AG20443 (cell line): ENCODE measurements at places on chromosomes 4 and X.
A peak's percentile ranks its signal among the peaks of the same experiment; 100 is the strongest.

- DNase-seq, result peak; percentile 46
Observed at GRCh38 chrX:137427816-137428215, 138.1 kb upstream of the ZIC3 start.

DNA sequence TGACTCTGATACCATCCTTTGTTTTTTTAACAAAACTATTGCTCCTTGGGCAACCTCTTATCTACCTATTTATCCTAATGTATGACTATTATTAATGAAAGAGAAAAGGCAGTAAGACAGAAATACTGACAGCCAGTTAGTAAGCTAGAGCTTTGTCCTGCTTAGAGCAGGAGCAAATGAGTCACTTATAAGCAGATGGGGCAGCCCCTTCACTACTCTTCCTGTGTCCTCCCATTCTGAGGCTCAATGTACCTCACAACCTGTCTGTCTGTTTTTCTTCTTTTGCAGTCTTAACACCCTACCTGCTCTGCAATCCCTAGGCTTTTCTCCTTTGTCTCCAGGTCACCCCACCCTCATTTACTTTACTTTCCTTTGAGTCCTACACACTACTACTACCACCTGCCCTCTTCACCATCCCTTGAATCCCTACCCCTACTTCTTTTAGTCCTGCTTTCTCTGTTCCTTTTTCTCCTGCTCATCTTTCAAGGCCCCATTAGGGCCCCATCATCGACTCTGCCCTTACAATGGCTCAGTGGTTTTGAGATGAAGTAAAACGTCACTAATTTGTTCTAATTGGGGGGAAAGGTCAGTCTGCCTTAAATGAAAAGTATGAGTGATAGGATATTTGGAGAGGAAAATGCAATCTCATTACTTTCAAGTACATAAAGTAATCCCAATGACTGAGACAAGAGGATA is 294.3 kb downstream of the GUCY2F start:
- no peak for DNase-seq

DNA sequence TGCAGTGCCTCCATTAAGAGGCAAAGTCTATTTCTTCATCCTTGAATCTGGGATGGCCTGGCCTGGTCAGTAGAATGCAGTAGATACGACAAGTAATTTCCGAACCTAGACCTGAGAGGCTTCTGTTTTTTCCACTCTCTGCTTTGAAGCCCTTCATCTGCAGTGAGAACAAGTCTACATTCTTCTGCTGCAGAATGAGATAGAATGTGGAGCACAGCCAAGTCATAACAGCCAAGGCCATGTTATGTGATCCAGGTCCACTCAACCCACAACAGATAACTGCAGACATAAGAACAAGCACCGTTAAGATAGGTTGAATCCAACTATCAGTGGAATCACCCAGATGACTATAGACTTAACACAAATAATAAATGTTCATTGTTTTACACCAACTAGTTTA is 1297.7 kb downstream of the C4orf33 start:
- no peak for DNase-seq

DNA sequence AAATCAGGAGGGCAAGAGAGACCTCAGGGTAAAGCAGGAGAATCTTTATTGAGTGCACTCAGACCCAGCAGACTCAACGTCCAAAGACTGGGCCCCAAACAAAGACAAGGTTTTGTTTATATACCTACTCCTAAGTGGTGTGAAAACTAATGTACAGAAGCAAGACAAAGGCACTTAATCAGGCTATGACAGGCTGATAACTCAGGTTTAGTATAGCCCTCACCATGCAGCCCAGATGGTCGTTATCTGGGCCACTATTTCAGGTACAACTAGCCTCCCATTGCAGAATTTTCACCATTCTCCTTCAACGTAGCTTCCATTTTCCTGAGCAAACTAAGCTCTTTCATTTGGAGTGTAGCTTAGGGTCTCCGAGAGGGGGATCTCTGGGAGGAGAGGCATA is 36.9 kb downstream of the SULT1E1 start:
- DNase-seq, result no peak

DNA sequence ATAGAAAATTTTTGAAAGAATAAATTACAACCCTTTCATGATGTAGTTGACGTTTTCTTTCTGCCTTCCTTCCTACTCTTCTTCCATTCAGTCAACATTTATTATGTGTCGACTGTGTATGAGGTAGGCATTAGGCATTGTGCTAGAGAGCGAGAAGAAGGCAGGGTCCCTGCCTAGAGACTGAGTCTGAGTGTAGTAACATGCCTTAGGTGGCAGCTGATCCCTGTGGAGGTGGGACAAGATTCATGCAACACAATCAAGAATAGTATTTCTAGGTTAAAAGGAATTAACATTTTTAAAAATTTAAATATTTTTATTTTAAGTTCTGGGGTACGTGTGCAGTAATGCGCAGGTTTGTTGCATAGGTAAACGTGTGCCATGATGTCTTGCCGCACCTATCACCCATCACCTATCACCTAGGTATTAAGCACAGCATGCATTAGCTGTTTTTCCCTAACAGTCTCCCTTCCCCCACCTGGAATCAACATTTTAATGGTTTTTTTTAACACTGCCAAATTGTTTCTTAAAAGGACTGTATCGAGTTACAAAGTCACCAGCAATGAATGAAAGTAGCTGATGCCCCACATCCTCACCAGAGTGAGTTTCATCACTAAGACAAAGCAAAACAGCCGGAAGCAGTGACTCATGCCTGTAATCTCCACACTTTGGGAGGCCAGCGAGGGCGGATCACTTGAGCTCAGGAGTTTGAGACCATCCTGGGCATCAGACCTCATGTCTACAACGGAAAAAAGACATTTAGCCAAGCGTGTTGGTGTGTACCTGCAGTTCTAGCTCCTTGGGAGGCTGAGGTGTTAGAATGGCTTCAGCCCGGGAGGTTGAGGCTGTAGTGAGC is 84.0 kb downstream of the WWC2 start:
- DNase-seq, result peak; percentile 70

- no peak for DNase-seq
Observed at GRCh38 chrX:153336121-153336894, 2.4 kb downstream of the ZNF275 start.

GRCh38 chr4:153249199-153250041 is 45.2 kb downstream of the TRIM2 start:
- DNase-seq, result peak; percentile 98

GRCh38 chr4:180913750-180914149 is 1329.5 kb upstream of the TENM3 start:
- peak; percentile 58 for DNase-seq

DNA sequence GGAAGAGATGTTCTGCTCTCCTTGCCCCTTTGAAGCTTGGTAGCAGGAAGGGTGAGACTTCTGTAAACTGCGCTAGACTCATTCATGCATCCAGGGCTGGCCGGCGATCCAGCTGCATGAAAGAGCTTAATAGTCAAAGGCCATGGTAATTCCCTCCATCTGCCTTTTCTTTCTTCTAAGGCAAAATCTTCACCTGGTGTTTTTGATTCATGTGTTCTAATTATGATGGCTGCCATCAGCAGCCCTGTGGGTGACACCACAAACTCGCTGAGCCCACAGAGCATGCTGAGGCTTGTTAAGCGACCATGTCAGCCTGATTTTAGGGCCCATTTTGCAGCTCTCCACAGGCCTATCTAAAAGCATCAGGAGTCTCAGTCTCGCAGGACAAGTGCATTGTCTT is 450.1 kb upstream of the TENM3 start:
- no peak for DNase-seq

GRCh38 chr4:145557720-145558119 is 61.5 kb upstream of the MMAA start:
- DNase-seq, result peak; percentile 83

GRCh38 chr4:20954541-20954940 is 254.3 kb downstream of the PACRGL start:
- DNase-seq, result no peak

DNA sequence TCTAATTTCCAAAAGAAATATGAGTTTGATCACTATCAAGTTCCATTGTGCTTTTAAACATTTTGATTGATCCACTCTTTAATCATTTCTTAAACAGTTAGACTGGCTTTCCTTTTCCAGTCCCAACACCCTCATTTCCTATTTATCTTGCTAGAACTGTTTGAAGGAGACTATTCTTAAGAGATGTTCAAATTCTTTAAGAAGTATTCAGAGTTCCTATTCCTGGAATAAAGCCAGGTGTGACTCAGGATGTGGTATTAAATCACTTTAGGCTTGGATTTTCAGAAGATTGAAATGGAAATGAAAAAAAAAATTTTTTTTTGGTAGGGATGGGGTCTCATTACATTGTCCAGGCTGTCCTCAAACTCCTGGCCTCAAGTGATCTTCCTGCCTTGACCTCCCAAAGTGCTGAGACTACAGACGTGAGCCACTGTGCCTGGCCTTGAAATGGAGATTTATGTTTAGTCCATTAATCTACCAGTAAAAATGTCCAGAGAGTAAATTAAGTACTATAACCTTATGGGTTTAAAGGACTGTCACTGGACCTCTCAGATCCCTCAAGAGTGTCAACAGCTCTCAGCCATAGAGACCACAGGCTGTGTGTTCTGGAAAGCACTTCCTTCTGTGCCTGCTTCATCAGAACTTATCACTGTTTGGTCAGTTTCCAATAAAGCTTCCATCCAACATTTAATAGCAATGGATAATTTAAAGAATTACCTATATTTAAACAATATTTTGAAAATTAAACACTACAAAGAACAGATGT is 90.7 kb downstream of the CDS1 start:
- DNase-seq, result peak; percentile 61

DNA sequence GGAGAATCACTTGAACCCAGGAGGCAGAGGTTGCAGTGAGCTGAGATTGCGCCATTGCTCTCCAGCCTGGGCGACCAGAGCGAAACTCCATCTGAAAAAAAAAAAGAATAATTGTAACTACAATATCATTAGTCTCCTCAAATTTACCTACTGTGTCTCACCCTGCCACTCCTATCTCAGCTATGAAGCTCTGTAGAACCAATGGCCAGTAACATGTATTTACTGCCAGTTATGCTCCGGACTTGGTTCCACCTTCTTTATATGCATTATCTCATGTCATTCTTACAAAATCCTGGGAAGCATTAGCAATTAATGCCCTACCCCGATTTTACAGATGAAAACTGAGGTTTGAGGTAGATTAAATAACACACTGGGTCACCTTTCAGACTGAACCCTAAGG is 7.0 kb upstream of the FAT1 start:
- DNase-seq, result no peak

- no peak for DNase-seq
Observed at GRCh38 chr4:8585186-8585585, 5.0 kb downstream of the GPR78 start.

DNA sequence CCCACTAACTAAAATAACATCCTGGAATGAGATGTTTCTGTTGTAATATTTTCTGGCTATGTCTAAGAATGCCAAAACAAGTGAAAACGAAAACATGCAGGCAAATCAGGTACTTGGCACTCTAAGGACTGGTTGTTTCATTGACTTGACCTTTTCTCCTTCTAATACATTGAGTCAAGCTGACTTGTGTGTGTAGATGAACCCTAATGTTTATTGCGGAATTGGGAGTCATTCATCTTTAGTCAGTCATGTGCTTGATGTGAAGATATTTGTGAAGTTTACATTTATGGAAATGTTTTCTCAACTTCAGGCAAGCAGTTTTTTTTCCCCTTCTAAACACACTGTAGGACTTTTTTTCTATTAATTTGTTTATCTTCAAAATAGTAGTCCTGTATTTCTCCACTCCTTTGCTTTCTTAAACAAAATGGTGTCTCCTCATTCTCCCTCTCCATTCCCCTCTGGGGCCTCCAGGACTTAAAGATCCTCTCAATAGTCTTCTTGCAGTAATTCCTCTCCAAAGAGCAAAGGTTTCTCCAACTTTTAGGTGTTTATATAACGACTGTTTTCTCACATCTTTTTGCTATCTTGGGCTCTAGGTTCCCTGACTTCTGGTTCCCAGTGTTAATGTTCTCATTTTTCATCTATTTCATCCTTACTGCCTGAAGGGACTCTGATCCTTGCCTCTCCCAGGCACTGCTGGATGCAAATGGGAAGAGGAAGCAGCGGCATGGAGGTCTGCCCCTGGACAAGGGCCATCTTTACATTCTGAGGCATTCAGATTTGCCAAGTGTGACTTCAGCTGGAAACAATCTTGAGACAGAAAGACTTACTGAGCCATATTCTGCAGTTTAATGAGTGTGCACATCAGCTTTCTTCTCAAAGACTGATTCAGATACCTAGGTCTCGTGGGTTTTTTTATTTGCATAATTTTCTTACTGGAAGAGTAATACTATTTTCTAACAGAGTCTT is 166.4 kb downstream of the ARHGAP6 start:
- DNase-seq, result peak; percentile 6

- DNase-seq, result no peak
Observed at GRCh38 chr4:153919667-153920066, 130.8 kb upstream of the SFRP2 start.

GRCh38 chr4:1030559-1030958 is 19.1 kb downstream of the FGFRL1 start:
- DNase-seq, result no peak

DNA sequence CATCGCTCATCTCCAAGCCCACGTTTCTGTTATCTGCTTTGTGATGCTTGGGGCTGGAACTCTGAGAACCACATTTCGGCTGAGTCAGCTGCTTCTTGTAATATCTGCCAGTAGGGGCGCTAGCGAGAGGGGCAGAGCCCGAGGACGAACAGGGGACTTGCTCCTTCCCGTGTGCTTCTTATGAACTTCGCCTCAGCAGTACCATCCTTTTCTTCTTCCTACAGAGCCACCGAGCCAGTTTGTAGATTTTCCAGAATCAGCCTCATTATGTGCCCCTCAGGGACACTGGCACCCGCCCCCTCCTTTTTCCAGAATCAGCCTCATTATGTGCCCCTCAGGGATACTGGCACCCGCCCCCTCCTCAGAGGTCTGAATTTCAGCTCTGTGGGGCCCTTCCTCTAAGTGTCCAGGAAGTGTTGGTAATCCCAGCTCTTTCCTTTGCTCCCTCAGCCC is 441.7 kb upstream of the RASGEF1B start:
- peak; percentile 63 for DNase-seq

- DNase-seq, result peak; percentile 61
Observed at GRCh38 chr4:72858328-72858727, 211.2 kb downstream of the COX18 start.

GRCh38 chr4:99323756-99324155 is 2.6 kb upstream of the ADH1B start:
- DNase-seq, result peak; percentile 48

DNA sequence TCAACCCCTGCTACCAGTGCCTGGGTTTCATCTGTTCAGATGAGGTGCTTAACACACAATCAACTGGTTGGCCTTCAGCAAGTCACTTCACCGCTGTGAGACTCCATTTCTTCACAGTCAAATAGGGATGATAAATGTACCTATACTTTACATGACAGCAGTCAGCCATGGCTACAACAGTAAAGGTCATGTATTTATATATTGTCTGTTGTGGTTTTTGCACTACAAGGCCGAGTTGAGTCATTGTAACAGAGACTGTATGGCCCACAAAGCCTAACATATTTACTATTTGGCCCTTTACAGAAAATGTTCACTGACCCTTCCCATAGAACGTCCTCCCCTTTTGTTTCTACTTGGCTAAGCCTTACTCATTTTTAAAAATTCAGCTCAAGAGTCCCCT is 404.6 kb upstream of the F9 start:
- DNase-seq, result no peak

GRCh38 chr4:122978109-122978508 is 55.7 kb upstream of the NUDT6 start:
- no peak for DNase-seq
